ELR (cell line): ENCODE measurements at places on chromosomes 11 and 22.

- DNase-seq = no peak
Measured at GRCh38 chr11:14027525-14027924, 65.0 kb downstream of the SPON1 start.

GRCh38 chr11:117095284-117096161, 2.7 kb downstream of the SIK3 start:
- peak; percentile 66 for DNase-seq

DNA sequence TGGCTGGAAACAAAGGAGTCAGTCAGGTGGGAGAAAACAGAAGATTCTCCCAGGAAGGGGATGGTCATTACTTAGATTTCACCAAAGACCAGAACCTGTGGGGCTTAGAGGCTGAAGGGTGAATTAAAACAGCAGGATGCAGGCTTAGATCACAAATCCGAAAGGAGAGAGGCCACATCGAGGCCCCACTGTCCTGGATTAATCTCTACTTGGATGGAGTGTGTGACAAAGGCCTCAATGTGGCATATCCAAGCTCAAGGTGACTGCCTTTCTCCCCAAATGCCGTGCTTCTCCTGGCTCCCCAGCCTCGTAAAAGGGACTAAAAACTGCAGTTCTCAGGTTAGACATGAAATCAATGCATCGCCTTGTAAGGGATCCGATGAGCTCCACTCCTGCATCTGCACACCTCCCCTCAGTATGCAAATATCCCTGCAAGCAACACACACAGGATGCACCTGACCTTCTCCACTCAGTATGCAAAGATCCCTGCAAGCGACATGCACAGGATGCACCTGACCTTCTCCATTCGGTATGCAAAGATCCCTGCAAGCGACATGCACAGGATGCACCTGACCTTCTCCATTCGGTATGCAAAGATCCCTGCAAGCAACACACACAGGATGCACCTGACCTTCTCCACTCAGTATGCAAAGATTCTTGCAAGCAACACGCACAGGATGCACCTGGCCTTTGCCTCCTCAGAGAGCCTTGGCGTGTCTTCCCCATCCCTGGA, 447.4 kb downstream of the BRD1 start:
- DNase-seq = no peak

GRCh38 chr11:122042981-122043380, 73.0 kb downstream of the BLID start:
- peak; percentile 84 for DNase-seq

GRCh38 chr11:75163921-75164849, 13.3 kb downstream of the SLCO2B1 start:
- no peak for DNase-seq

- no peak for DNase-seq
Measured at GRCh38 chr11:123517559-123518364, 87.7 kb downstream of the GRAMD1B start.

DNA sequence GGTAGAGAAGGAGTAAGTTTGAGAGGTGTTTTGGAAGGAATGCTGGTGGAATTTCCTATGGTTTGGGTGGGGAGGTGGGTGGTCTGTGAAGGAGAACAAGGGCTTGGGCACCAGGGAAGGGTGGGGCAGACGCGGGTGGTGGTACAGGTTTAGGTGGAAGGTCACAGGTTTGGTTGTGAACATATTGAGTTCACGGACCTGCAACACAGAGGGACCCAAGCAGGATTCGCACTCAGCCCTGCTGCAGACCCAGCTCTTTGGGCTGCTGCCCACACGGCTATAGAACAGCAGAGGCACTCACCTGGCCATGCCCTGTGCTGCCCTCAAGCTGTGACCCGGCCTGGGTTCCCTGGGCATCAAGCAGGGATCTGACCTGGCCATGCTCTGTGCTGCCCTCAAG, 33.5 kb upstream of the EMID1 start:
- DNase-seq = no peak

DNA sequence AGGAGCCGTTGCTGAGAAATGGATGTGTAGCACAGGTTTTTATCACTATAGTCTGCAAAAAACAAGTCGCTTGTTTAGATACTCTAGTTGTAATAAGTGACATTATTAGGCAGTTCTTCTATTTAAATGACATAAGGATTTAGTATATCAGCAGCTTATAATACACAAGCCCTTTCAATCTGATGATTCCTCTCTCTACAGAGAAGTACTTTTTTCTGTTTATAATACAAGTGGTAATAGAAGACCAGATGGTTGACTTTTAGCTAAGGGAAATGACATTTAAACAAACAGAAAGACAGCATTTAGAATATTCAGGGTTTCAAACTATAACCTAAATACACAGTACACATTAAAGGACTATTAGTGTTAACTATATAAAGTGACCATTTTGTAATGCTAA, 60.4 kb downstream of the IMMP1L start:
- DNase-seq = no peak

DNA sequence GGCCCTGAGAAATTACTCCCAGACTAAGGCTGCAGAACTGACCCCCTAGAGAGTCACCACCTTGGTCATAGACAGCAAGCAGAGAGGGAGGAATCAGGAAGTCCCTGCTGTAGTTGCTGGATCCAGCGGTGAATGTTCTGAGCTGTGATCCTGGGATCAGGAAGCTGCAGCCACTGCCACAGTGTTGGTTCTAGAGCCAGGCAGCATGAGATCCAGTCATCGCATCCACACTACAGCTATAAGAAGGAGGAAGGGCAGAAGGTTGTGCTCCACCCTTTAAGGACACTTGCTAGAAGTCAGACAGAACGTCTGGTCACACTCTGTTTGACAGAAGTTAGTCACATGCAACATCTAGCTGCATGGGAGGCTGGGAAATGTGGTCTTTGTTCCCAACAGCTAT, 104.7 kb upstream of the OR4B1 start:
- no peak for DNase-seq

- peak; percentile 41 for DNase-seq
Measured at GRCh38 chr11:119389611-119390254, 8.2 kb upstream of the USP2 start.

DNA sequence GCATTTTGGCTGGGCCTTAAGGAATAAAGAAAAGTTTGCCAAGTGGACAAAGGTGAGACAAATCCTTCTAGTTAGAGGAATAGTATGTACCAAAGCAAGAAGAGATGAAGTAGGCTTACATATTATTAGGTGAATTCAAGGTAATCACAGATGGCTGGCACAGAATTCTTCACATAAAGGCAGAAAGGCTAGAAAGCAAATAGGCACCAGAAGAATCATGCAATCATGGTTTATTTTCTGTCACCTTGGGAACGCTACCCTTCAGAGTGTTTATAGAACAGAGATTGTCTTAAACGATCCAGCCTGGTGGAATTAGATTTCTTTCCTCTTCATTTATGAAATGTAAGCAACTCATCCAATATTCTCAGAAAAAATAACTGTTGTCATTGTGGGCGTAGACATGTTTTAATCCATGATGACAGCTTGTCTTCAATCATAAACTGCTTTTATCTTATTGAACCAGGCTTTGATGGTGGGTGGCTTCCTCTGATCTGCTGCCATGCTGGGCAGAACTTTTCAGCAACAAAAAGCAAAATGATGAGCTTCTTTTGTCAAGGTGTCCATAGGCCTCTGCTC, 49.0 kb upstream of the CSNK2A3 start:
- no peak for DNase-seq

DNA sequence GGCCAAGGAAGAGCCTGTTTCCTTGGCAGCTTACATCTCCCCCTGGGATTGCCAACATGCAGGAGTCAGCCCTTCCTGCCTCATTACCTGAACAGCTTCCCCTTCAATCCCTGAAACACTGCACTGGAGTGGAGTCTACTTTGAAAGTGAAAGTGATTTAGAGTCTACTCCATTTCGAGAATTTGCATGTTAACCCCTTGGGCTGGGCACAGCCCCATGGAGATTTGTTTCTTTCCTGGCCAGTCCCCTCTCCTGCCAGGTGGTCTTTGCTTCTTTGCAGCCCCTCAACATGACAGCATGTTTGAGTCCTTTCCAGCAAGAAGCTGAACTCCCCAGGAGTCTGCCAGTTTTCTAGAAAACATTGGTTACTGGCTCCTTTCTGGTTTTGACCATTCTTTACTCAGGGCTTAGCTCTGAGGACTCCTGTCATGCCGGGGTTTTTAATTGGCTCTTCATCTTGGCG, 59.9 kb downstream of the TRAF6 start:
- no peak for DNase-seq

- DNase-seq = no peak
Measured at GRCh38 chr11:88297421-88297820, 40.1 kb downstream of the CTSC start.

GRCh38 chr11:22466809-22467208, 128.6 kb downstream of the SLC17A6 start:
- peak; percentile 49 for DNase-seq
